Activated CD4-positive, alpha-beta T cell treated with anti-CD3 and anti-CD28 coated beads, Interleukin-2, Interleukin-6, amounts not matched to agents 100 ng/mL and 50 ng/mL, durations not matched to agents 16 hours and 8 hours (primary cell): ENCODE measurements at places on chromosomes 2 and 18.

DNA sequence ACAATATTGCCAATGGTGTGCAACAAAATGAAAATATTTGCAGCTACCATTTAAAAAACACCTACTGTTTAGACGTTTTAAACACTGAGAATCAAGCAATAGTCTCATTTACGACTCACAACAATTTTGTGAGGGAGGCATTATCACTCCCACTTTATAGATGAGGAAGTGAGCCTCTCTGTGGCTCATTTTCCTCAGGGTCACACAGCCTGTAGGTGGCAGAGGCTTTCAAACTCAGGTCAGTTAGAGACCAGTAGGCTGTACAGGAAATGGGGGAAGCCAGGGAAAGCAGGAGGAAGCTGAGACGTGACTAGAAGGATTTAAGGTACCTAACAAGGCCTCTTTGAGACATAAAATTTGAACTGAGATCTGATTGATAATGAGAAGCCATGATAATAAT is 95.0 kb upstream of the ZNF521 start:
- no peak for DNase-seq

GRCh38 chr2:12737297-12737696 is 20.6 kb downstream of the TRIB2 start:
- no peak for DNase-seq

GRCh38 chr2:129274918-129275317 is 704.5 kb upstream of the RAB6C start:
- no peak for DNase-seq

- no peak for DNase-seq
Observed at GRCh38 chr18:50360611-50361010, 14.2 kb upstream of the SKA1 start.

DNA sequence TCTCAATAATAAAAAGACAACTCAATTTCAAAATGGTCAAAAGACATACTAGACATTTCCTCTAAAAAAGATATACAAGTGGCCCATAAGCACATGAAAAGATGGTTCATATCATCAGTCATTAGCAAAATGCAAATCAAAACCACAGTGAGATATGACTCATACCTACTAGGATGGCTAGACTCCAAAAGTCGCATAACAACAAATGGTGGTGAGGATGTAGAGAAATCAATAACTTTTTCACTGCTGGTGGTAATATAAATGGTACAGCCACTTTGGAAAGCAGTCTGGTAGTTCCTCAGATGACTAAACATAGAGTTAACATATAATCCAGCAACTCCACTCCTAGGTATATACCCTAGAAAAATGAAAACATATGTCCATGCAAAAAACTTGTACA is 242.3 kb upstream of the NOL4 start:
- peak; percentile 3 for DNase-seq

- DNase-seq, result peak; percentile 82
Observed at GRCh38 chr18:3061581-3062312, 48.8 kb upstream of the LPIN2 start.

- DNase-seq, result no peak
Observed at GRCh38 chr2:240251848-240252190, 111.4 kb upstream of the OTOS start.

DNA sequence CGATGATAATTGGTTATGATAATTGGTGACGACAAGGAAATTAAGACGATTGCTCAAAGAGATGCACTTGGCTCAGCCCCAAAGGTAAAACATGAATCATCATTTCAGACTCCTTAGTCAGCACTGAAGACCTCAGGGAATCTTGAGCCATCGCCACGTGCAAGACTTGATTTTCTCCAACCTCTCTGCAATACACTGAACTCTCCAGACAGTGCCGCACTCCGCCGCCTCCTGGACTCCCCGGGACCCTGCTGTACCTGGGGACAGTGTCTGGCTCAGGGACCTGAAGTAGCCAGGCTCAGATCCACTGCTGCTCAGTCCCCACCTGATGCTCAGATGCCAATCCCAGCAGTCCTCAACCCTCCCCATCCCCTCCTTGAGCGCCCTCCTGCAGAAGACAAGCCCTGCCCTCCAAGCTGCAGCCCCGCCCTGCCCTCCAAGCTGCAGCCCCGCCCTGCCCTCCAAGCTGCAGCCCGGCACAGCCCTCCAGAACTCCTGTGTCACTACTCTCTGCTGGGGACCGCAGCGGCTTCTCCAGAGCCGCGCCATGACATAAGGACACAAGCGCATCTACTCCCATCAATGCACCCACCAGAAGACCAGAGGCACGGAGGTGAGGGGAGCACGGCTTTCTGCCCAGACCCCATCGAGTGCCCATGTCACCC is 1.1 kb downstream of the TMEM18 start:
- DNase-seq, result peak; percentile 42

GRCh38 chr2:152354069-152354755 is 19.2 kb downstream of the FMNL2 start:
- DNase-seq, result no peak

- DNase-seq, result no peak
Observed at GRCh38 chr2:174784316-174784715, 20.0 kb upstream of the CHRNA1 start.

GRCh38 chr2:82330155-82330554 is 2025.6 kb upstream of the LRRTM1 start:
- DNase-seq, result no peak

- no peak for DNase-seq
Observed at GRCh38 chr2:240157147-240157470, 16.7 kb upstream of the OTOS start.

DNA sequence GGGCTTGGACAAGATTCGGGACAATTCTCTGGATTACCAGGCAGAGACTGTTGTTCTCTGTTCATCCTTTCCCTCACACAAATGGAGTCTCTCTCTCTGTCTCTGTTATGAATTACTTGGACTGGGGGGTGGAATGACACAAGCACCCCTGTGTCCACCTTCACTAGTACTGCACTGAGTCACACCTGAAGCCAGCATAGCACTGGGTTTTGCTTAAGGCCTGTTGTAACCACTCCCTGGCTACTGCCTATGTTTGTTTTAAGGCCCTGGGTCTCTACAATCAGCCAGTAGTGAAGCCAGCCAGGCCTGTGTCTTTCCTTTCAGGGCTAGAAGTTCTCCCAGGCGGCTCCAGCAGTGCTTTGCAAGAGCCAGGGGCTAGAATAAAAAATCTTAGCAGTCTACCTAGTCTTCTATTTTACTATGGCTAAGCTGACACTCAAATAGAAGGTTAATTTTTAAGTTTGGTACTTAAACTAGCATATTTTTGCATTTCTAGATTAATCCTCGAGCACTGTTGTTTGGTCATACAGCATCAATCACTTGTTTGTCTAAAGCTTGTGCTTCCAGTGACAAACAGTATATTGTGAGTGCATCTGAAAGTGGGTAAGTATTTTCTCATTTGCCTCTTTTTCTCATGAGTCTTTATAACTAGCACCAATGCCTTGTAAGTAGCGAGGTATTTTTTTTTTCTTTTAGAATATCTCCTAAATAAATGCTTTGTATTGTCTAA is 27.8 kb downstream of the WDR7 start:
- DNase-seq, result no peak

- DNase-seq, result peak; percentile 86
Observed at GRCh38 chr2:68745006-68745405, 10.4 kb downstream of the ARHGAP25 start.

DNA sequence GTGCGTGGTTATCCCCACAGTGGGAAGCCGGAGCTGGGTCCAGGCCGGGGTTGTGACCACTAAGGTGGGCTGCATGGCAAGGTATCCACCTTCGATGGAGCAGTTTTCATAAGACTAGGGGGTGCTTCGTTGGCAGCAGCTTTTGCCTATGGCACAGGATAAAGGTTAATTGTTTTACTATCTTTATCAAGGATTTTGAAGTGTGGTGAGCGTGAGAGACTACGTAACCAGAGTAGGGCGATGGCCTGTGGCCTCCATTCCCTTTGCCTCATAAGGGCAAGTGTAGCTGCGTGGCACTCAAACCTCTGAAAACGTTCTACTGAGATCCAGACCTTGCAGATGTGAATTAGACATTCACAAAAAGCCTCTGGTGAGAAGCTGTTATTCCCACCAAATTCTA is 206.6 kb downstream of the ACKR3 start:
- no peak for DNase-seq

DNA sequence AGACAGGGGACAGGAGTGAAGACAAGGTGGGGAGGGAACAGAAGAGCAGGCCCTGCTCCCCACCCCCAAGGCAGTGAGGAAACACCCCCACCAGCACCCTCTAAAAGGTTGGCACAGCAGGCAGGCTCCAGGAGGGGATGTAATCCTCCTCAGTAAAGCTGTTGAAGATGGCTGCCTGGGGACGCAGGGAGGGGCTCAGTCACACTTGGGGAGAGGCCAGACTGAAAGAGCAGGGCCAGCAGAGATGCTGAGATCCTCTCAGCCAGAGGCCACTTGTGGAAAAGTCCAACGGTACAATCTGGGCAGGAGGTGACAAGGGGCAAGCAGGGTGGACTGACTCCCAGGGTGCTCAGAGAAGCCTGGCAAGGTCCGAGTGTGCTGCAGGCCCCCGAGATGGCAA is 154.8 kb upstream of the ID2 start:
- no peak for DNase-seq

DNA sequence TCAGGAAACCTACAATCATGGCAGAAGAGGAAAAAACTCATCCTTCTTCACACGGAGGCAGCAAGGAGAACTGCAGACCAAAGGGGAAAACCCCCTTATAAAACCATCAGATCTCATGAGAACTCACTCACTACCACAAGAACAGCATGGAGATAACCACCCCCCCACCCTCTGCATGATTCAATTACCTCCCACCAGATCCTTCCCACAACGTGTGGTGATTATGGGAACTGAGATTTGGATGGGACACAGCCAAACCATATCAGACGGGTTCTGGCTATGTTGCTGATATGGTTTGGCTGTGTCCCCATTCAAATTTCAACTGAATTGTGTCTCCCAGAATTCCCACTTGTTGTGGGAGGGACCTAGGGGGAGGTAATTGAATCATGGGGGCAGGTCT is 28.7 kb upstream of the CCDC150 start:
- DNase-seq, result no peak

DNA sequence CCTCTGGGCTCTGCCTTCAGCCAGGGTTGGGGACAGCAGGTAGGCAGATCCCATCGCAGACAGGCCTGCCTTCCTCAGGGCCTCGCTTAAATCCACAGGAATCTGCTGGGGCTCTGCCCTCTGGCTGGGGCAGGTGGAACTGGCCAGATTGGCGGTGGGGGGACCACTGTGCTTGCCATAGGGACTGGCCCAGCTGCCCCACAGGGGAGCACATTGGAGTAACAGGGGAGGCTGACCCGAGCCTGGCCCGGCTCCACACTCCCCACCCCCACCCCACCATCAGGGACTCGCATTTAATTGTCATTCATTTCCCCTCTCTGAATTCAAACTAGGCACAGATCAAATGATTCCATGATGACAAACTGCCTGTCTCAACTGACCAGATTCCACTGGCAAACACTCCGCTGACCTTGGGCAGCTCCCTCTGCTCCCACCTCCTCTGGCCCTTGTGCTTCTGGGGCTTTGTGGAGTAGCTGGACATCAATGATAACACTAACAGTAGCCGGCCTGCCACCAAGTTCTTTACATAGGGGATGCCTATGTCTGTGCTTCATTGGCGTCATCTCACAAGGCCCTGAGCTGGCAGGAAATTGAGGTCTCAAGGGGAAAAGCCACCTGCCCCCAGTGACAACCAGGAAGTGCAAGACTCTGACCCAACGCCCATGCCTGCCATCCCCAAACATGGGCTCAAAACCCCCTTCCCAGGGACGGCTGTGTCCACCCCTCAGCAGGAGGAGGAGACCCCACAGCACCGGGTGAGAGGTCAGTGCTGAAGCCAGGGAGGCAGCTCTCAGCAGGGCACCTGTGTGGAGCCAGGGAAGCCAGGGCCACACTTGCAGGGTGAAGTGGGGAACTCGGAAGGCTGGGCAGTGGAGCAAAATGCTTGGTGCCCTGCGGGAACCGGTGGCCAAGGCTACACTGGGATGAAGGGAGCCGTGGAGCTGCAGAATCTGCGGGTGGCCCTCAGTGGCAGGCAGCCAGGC is 2.1 kb upstream of the B3GNT7 start:
- DNase-seq, result peak; percentile 37

- no peak for DNase-seq
Observed at GRCh38 chr2:161031511-161031910, 128.7 kb upstream of the TANK start.

- no peak for DNase-seq
Observed at GRCh38 chr2:133483181-133483580, 85.1 kb downstream of the NCKAP5 start.

DNA sequence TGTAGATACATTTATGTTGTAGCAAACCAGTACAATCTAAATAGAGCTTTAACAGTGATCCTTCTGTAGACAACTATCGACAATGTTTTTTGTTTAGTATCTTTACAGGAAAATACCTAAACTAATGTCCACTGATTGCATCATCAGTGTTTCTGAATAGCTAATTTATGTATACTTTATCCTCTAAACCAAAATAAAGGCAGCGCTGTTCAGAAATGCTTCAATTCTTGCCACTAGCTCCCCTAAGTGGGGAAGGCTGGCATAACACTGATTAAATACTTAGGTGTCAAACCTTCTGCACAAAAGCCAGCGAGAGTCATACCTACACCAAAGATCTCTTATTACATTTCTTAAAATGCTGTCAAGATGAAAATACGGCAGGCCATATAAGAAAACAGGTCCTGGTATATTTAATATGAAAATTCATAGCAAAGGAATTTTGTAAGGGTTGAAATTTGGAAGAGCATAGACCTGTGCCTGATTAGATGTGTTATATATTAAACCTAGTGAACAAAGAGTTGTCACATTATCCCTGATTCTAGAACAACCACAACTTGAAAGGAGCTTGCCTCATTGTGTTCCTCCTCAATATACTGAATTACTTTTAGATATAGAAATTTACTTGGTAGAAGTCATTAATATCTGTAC is 1693.4 kb upstream of the SLC39A10 start:
- DNase-seq, result peak; percentile 42

DNA sequence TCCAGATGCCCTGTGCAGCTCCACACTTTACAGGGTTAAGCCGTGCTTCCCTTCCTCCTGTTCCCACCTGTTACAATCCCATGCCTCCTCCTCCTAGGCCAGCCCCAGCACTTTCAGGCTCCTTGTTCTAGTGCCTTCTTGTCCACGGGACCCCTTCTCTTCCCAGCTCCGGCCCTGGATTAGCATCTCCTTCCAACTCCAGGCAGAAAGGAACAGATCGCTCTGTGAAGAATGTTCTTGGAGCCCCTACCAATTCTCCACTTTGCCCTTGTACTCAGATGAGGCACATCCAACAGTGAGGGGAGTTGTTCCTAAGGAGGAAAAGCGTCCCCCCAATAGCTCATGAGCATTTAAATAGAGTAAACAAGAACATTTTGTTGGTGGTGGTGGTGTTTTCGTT is 72.7 kb downstream of the CABLES1 start:
- no peak for DNase-seq

GRCh38 chr2:61887717-61888266 is 664 bp downstream of the CCT4 start:
- peak; percentile 44 for DNase-seq
